ENCODE measurements at places on chromosomes 6 and 20.

GRCh38 chr6:151765444-151765886, 42.0 kb upstream of the ESR1 start:
- peak; percentile 56 for DNase-seq

- no peak for DNase-seq
These were observed 313.4 kb downstream of the CDH26 start for GRCh38 chr20:60271597-60271996.

- DNase-seq = no peak
These were observed 35.6 kb upstream of the RPS6KA2 start for GRCh38 chr6:166662690-166663089.

DNA sequence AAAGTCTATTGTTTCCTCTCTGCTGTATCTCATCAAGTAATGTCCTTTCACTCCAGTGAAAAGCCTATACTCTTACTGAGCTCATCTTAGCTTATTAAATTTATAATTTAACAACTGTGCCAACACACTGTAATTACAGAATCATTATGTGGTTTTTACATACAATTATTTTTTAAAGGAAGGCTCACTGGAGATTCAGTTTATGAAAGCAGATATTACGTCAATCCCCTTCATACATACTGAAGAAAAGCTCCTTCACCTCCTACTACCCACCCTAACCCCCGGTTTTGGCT, 28.1 kb downstream of the ARHGAP18 start:
- no peak for DNase-seq

- DNase-seq = no peak
These were observed 21.1 kb downstream of the TRIM26 start for GRCh38 chr6:30192076-30192475.

DNA sequence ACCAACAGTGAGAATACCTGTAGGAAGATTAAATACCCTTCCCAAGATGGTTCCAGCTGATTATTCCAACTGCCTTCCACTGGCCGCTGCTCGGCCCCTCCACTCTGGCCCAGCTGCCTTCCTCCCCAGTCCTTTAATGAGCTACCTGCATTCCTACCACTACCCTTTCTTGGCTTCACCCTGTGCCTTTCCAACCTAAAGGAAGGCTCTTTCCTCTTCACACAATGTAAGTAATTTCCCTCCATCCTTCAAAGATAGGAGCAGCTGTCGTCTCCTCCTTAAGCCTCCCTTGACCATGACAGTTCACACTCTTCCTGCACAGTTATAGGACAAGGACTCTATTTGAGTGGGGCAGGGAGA, 16.2 kb upstream of the SNX9 start:
- no peak for DNase-seq
